Effector memory CD8-positive, alpha-beta T cell (primary cell): ENCODE measurements at places on chromosomes 6 and 20.

- DNase-seq: no peak
Measured at GRCh38 chr6:29602564-29603361, 17.8 kb downstream of the OR2H2 start.

DNA sequence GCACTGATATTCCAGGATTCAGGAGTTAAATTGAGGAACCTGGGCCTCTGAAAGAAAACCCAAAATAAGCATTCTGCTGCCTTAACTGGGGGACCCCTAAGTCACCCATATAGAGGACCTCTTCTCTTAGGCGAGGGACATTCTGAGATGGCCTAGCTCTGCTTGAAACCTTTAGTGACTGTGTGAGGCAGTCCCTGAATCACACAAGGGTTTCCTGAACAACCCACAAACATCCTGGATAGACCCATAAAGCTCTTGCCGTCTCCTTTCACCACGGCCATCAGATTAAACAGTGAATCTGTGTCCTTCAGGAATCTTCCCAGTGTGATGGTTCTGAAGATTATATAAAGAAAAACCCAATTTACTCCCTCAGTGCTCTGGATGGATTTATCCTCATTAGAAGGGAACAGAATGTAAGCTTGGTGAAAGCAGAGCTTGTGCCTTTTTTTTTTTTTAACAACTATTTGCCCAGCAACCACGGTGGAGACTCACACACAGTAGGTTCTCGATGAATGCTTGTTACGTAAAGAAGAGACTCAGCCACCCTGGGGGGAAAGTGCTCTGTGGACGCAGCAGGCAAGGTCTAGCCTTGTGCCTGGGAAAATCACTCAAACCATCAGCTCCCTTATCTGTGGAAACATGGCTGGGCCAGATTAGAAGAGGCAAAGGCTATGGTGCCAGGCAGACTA lies 39.1 kb upstream of the SIRPG start:
- DNase-seq: no peak

DNA sequence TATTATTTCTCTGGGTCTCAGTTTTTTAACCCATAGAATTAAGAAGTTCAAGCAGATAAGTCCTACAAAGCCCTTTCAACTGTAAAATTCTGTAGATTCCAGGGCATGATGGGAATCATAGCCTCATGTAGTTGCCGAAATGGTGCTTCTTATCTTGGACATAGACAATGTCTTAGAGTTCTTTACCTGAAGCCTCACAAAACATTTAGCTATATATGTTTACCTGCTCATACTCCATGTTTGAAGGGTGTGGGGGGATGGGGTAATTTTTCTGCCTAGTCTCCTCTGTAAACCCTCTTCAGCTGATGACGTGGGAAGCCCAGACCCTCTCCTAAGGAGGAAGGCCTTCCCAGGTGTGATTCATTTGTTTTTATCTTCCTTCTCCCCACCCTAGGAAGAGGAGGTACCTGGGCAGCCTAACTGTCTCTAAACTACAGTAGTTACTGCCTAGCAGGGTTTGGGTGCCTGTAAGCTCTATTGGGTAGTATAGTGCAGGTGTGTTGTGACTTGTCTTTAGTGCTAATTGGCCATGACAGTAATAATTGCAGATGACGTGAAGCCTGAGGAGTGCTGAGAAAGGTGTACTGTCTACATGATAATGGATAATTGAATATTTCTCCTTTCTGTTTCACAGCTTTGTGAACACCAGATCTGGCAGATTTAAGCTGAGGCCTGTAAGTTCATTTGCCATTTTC lies 230.8 kb downstream of the TFAP2B start:
- no peak for DNase-seq

DNA sequence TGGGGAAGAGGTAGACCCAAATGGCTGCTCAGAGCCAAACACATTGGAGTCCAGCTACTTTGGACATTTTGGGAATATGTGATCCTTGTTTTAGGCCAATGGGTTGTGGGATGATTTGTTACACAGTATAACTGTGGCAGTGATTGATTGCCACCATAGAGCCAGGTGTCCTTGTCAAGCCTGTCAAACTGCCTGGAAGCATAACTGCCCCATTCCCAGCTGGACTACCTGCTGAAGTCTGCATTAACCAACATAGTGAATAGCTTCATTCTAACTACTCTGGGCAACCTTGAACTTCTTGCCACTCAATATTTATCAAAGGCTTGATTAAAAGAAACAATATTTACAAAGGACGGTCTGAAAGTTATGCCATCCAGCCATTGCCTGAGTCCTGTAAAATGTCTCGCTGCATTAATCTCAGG lies 164.7 kb downstream of the LINC00237 start:
- no peak for DNase-seq

GRCh38 chr20:52852714-52853113 lies 119.4 kb upstream of the TSHZ2 start:
- DNase-seq: no peak
